Tongue (tissue), 3 donors: ENCODE measurements at places on chromosomes 4 and X.

- peak; percentile 32 for DNase-seq
These were observed 370.0 kb downstream of the GPAT3 start for GRCh38 chr4:83905952-83906351.

- no peak for DNase-seq
These were observed 2.5 kb upstream of the EFNB1 start for GRCh38 chrX:68826113-68826980.

- DNase-seq = no peak
These were observed 229.8 kb upstream of the SFRP2 start for GRCh38 chr4:154018659-154019058.

GRCh38 chr4:142353149-142353738, 492.9 kb downstream of the INPP4B start:
- peak; percentile 83 for DNase-seq

GRCh38 chr4:41653523-41653922, 95.0 kb downstream of the PHOX2B start:
- no peak for DNase-seq

DNA sequence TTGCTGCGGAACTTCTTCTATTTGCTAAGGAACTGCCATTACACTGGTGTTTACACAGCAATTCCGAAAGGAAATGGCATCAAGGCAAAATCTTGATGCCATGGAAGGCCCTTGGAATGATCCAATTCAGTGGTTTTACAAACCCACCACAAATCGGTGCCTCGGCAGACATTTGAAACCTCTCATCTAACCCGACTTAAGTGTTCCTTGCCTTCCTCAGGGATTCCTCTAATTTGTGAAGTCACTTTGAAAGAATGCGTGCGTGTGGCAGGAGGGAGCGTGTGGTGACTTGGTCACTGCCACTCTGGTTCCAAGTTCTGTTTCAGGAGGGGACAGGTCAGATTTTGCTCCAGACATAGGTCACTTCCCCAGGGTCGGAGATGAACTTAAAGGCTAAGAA, 4.8 kb downstream of the NOP14 start:
- DNase-seq = peak; percentile 39

GRCh38 chr4:170652571-170652970, 562.8 kb upstream of the AADAT start:
- no peak for DNase-seq

- no peak for DNase-seq
These were observed 147.0 kb downstream of the SPANXN1 start for GRCh38 chrX:145394344-145394743.

GRCh38 chrX:48934581-48935300, 15.9 kb upstream of the PIM2 start:
- no peak for DNase-seq

- DNase-seq = no peak
These were observed 40.6 kb downstream of the STOX2 start for GRCh38 chr4:183945741-183946140.

DNA sequence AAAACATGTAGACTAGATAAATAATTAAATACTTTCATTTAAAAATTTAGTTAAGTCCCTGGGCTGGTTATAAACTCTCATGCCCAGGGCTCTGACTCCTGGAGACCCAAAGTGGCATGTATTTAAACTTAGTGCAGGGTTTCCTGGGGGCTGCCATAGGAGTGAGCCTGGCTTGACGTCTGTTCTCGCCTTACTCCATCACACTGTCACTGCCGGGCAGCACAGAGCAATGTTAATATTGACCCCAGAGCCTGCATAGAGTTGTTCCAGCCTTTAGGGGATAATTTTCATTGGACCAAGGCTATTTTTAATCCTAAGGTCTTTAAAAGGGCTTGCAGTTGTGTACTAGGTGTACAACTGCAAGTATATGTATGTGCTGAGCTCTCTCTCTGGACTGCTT, 31.2 kb downstream of the KIAA0232 start:
- DNase-seq = no peak

- no peak for DNase-seq
These were observed 22.5 kb downstream of the PNMA6E start for GRCh38 chrX:153378607-153379006.

DNA sequence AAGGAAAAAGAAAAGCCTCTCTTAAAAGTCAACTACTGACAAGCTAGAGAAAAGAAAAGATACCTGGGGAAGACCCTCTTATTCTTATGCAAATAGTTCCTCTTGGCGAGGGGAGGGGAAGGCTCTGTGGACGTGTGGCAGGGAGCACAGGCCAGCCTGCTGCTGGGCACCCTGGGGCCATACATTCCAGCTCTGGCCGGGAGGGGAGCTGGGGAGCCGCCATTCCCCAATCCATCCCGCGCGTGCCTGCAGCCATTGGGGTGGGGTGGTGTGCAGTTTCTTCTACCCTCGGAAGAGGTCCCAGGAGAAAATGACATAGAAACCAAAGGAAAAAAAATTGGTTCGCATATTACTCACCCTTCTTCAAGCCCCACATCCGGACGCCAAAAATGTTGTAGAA, 1496.4 kb downstream of the RPA4 start:
- DNase-seq = no peak

GRCh38 chrX:121579016-121579760, 531.8 kb downstream of the GLUD2 start:
- peak; percentile 18 for DNase-seq

GRCh38 chrX:85994228-85994627, 53.1 kb downstream of the CHM start:
- DNase-seq = no peak

- DNase-seq = no peak
These were observed 71.7 kb downstream of the CPZ start for GRCh38 chr4:8664031-8664805.

DNA sequence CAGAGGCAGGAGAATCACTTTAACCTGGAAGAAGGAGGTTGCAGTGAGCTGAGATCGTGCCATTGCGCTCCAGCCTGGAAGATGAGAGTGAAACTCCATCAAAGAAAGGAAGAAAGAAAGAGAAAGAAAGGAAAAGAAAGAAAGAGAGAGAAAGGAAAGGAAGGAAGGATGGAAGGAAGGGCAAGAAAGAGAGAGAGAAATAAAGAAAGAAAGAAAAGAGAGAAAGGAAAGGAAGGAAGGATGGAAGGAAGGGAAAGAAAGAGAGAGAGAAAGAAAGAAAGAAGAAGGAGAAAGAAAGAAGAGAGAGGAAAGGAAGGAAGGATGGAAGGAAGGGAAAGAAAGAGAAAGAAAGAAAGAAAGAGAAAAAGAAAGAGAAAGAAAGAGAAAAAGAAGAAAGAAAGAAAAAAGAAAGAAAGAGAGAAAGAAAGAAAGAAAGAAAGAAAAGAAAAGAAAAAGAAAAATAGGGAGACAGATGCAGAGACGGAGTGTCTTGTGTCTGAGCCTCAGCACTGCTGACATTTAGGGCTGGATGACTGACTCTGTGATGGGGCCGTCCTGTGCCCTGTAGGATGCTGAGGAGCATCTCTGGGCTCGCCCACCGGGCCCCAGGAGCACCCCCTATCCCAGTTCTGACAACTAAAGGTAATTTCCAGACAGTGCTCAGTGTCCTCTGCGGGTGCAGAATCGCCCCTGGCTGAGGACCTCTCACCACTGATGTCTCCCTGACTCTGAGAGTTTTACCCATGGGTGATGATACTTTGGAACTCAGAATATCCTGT, 61.7 kb downstream of the CRLF2 start:
- DNase-seq = no peak

- DNase-seq = no peak
These were observed 31.2 kb upstream of the VCX3B start for GRCh38 chrX:8433109-8434062.

DNA sequence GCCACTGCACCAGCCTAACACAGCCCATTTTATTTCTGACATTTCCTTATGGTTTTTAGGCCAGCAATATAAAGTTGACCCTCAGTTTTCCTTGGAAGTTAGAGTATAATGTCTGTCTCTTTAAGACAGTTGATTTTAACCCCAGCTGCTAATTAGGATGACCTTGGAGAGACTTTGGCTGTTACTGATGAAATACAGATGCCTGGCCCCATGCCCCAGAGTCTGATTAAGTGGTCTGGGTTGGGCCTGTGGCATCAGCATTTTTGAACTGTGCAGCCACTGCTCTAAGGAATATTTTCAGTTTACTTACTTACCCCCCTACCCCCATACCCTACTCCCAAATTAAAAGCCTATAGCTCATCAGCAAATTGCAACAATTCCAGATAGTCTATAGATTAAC, 85.8 kb downstream of the DCLK2 start:
- no peak for DNase-seq

DNA sequence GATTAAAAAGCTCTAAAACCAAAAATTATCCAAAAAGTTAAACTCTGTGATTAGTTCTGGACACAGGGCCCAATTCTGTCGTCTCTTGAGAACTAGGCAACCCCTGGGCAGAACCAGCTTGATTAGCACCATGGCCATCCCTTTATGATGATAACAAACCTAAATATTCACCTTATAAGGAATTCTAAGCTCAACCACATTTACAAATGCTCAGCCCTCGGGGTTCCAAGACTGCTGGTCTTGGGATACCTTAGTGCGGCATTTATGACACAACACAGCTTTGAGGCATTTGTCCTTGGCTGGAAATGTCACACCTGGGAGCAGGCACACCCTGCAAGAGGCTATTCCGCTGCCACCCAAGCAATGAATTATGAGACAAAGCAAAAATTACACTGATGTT, 27.5 kb upstream of the NAP1L5 start:
- no peak for DNase-seq
